ENCODE measurements at places on chromosomes 11 and 22.

DNA sequence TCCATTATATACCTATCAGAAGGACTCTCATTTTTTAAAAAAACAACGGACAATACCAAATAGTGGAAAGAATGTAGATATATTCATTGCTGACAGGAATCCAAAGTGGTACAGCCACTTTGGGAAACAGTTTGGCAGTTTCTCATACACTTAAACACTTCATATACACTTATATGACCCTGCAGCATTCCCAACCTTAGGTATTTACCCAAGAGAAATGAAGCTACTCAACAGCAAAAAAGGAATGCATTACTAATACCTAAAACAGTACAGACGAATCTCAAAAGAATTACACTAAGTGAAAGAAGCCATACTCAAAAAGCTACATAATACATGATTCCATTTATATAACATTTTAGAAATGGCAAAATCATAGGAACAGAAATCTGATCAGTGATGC lies 51.5 kb downstream of the RBFOX2 start:
- no peak for DNase-seq

GRCh38 chr11:111733016-111733415 lies 33.2 kb downstream of the PPP2R1B start:
- DNase-seq, result no peak

GRCh38 chr11:33936725-33937604 lies 45.1 kb upstream of the LMO2 start:
- DNase-seq, result peak; percentile 32

DNA sequence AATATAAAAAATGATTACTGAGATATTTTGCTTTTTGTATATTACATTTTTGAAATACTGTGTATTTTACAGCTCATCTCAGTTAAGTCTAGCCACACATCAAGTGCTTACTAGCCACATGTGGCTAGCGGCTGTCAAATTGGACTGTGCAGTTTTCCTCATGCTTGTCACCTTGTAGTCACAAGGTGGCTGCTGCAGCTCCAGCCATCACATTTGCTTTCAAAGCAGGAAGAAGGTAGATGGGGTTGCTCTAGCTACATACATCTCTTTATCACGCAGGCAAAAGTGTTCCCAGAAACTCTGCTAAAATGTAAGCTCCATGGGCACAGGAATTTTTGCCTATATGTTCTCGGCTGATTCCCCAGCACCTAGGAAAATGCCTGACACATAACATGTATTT lies 61.5 kb downstream of the MICAL2 start:
- no peak for DNase-seq

- no peak for DNase-seq
Observed at GRCh38 chr11:61820174-61820573, 3.4 kb upstream of the FADS1 start.

GRCh38 chr11:68127714-68128681 lies 6.8 kb upstream of the CHKA start:
- DNase-seq, result no peak

DNA sequence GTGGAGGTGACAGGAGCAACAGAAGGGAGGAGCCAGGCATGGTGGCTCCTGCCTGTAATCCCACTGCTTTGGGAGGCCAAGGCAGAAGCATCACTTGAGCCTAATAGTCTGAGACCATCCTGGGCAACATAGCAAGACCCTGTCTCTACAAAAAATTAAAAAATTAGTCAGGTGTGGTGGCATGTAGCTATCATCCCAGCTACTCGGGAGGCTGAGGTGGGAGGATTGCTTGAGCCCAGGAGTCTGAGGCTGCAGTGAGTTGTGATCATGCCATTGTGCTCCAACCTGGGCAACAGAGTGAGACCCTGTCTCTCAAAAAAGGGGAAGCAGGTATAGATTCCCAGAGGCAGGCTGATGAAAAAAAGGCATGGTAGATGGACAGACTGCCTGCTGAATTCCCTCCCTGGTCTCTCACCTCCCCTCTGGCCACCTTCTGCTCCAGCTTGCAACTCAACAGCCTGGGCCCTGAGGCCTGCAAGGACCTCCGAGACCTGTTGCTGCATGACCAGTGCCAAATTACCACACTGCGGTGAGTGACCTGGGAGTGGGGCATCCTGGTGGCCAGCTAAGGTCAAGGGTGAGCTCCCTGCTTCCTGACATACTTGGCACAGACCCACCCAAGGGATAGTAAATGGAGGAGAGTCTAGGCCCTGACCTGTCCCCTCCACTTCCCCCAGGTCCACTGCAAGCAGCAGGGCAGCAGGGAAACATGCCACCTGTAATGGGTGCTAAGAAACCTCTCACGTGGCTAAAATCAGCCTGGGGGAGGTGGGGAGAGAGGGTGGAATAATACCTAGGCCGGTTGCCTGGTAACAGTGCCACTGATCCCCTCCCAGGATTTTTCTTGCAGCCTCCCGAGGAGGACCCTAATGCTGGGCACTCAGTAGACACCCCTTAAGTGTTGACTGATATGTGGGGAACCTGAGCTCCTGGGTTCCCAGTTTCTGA lies 4.3 kb upstream of the NHERF4 start:
- DNase-seq, result no peak

DNA sequence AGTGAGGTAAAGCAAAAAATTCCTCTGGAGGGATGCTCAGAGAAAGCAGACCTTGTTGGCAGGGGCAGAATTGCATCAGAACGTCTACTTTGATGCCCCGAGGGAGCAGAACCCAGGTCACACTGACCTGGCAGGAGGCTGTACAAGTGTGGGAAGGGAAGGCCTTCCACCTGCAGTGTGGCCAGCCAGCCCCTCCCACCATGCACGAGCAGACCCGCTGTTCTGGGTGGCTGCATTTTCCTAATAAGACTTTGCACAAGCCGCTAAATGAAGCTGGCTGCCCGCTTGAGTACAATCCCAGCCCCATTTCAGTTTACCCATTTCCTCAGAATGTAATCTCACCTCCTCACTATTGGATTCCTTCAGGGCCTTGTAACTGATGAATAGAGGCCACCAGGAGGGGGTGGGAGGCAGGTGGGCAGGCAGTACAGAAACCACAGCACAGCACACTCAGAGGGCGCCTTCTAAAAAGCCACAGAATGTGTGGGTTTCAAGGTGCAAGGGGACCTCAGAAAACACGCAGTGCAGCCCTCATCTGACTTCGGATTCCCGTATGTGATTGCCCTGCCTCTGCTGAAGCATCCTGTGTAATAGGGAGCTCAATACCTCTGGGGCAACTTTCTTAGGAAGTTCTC lies 316.6 kb downstream of the OPCML start:
- no peak for DNase-seq

DNA sequence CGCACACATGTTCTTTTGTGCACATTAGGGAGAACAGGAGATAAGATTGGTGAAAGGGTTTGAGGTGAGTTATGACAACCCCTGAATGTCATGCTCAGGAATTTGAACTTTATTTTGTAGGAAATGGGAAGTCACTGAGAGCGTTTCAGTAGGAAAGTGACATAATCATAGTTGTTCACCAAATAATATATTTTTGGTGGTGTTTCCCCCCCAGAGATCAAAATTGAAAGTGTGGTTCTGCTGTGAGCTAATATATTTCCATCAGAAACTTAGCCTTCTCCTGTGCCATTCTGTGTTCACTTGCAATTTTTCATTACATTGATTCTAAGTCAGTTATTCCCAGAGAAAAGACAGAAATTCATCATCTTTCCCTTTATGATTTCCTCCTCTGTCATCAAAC lies 64.1 kb upstream of the RCN1 start:
- no peak for DNase-seq

- no peak for DNase-seq
Observed at GRCh38 chr11:8709002-8709672, 26.5 kb downstream of the RPL27A start.

GRCh38 chr11:11668781-11669180 lies 47.0 kb upstream of the GALNT18 start:
- no peak for DNase-seq

GRCh38 chr11:111448414-111448813 lies 63.8 kb downstream of the BTG4 start:
- DNase-seq, result no peak

DNA sequence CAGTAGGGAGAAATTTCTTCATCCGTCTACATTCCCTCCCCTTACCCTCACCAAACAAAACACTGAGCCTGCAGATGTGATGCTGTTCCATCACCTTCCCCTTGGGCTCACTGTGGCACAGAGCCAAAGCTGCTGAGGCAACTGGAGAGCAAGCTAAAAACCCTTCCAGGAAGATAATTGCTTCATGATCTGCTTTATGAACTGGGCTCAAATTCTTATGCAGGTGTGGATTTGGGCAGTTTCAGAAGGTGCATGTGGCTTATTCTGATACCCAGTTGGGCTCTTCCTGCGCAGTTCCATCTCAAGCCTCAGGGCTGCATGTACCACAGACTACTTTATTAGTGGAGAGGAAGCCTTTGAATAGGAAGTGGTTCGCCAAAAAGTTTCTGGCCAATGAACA lies 58.3 kb downstream of the AAMDC start:
- no peak for DNase-seq

- no peak for DNase-seq
Observed at GRCh38 chr11:14380947-14381561, 22.1 kb upstream of the RRAS2 start.

DNA sequence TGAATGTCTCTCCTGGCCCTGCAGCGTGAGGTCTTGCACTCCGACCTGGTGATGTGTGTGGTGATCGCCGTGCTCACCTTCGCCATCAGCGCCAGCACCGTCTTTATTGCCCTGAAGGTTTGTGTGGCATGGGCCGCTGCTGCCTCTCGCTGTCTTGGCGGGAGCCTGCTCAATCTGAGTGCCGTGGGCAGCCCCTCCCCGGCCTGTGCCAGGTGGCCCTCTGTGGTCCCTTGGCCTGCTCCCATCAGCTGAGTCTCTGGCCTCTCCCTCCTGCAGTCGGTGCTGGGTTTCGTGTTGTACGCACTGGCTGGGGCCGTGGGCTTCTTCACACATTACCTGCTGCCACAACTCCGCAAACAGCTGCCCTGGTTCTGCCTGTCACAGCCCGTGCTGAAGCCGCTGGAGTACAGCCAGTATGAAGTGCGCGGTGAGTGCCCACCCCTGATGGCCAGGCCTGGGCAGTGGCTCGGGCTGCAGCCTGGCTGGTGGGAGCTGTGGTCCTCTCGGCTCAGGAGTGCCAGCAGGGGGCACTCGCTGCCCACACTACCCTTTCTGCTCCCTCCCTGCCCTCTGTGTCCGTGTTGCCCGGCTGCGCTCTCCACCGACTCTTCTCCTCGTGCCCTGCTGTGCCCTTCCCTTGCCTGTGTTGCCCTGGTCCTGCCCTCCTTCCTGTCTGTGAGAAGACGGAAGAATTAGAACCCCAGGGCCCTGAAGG lies 10.2 kb downstream of the PCNX3 start:
- no peak for DNase-seq

- no peak for DNase-seq
Observed at GRCh38 chr22:44352378-44353035, 39.8 kb upstream of the SHISAL1 start.

DNA sequence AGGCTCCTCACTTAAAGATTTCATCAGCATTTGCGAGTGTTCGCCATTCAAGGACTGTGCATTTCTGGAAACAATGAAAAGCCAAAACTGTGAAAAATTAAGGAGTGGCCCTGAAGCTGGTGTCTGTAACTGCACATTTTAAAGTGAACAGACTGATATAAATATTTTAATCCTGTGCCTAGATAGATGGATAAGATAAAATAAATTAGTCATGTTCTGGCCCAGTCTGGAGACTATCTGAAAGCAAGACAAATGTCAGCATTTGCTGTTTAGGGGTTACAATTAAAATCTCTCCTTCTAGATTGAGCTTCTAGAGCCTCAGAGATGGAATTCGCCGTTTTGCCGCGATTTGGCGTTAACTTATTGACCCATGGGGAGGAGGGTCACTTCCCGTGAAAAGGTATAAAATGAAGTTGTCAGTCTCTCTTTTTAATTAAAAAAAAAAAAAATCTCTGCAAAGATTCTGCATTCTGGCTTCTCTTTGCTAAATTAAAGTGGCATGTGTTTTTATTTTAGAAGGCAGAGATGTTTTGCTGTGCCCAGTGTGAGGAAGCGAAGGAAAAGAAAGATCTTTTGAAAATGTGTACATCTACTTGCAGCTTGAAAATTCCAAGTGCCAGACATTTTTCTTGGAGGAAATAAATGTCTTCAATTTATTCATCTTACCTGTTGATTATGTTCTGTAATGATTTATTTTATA lies 79.7 kb upstream of the WNT7B start:
- no peak for DNase-seq

All from NCI-H1436 treated with DMSO at 0.1 percent for 48 hours (cell line).